Activated CD8-positive, alpha-beta T cell treated with anti-CD3 and anti-CD28 coated beads for 36 hours (primary cell): ENCODE measurements at places on chromosomes 1 and 21.
A peak's percentile ranks its signal among the peaks of the same experiment; 100 is the strongest.

GRCh38 chr1:86478416-86479156, 9.9 kb downstream of the CLCA1 start:
- no peak for DNase-seq

- DNase-seq: no peak
Measured at GRCh38 chr1:164557270-164557669, 1.7 kb upstream of the PBX1 start.

DNA sequence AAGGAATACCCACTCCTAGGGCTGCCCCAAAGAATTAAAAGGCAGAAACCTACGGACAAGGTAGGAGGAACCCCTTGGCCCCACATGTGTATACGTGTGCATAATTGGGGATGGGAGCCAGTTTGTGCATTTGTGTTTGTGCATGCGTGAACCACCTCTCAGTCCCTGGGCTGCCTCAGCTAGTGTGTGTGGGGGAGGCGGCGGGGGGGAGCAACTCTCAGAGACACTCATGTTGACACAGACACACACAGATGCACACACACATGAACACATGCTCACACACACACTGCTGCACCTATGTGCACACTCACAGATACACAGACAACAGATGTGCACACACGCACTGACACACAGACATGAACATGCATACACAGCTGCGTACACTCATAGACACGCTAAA, 5.1 kb downstream of the LDLRAD1 start:
- DNase-seq: no peak

- no peak for DNase-seq
Measured at GRCh38 chr1:243269461-243269801, 13.6 kb downstream of the SDCCAG8 start.

- no peak for DNase-seq
Measured at GRCh38 chr1:211581526-211581925, 2.6 kb upstream of the SLC30A1 start.

GRCh38 chr1:25500694-25501093, 42.7 kb upstream of the LDLRAP1 start:
- DNase-seq: no peak

DNA sequence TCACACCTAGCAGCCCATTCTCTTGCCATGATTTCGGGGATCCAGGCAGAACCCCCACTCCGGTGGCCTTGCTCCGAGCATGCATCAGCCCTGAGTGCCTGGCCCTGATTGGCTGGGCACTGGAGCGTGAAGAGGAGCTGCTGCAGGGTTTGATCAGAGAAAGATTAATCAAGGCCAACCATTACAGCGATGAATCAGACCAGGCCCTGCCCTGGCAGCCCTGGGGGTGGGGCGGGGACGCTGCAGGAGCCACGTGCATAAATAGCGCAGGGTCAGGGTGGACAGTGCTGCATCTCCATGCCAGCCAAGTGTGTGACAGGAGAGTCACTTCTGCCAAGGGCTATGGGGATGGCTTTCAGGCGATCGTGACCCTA, 3.4 kb upstream of the FAM131C start:
- no peak for DNase-seq

DNA sequence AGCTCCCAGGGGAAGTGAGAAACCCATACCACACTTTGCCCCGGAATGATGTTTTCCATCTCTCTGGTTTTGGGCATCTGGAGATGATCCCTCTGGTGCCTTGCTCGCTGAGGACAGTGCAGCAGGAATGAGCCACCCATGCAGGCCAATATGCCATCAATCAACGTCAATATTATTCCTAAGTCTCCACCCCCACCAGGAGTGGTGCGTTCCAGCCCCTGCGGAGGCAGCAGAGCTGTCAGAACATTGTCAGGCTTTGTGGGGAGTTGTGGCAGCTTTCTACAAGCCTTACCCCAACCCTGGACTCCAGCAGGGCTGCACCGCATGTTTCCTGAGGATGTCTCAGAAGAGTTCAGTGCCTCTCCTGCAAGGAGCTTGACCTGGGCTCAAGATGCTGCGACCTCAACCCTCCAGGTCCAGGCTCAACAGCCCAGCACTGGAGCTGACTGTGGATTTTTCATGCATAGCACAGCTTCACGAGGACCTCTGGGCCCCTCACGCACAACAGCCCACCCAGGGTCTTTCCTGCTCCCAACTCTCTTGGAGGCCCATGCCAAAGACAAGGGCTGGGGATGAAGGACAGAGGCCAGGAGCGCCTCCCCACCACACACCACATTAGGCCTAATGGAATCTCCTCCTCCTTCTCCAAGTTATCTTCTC, 67.5 kb downstream of the PSMG1 start:
- no peak for DNase-seq

DNA sequence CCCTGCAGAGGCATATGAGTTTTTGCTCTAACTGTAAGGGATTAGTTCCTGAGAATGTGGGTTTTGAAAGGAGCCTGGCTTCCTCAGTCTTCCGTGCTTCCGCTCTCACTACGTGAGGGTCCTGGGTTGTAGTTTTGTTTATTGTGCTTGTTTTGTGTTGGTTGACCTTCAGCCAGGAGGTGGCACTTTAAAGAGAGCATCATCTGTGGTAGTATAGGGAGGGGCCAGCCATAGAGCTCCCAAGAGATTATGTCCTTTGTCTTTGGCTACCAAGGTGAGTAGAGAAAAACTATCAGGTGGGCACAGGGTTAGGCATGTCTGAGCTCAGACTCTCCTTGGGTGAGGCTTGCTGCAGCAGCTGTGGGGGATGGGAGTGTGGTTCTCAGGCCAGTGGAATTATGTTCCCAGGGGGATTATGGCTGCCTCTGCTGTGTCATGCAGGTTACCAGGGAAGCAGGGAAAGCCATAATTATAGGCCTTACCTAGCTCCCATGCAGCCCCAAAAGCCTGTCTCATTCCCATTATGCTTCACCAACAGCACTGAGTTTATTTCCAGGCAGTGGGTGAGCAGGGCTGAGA, 23.5 kb downstream of the CYP4B1 start:
- DNase-seq: no peak

DNA sequence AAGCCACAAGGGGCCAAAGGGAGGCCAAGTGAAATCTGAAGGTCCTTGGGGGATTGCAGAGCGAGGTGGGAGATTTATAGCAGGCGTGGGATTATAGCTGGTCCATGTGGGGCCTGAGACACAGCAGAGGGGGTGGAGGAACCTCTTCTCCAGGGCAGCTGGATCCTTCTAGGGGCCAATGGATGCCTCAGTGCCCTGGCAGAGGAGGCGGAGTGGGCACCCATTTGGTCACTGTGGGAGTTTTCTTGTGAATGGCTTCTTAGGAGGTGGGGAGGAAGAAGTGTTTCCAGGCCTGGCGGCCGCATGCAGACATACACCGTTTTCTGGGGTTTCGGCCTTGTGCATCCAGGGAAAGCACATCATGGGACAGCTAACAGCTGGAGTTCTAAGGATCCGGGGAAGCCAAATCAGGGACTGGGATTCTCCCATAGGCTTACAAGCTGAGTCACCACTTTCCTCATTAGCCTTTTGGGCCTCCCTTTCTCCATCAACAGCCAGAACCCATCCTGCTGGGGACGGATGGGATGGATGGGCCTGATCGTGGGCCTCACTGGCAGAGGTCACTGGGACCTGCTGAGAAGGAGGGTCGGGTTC, 76.5 kb downstream of the RHOU start:
- no peak for DNase-seq

DNA sequence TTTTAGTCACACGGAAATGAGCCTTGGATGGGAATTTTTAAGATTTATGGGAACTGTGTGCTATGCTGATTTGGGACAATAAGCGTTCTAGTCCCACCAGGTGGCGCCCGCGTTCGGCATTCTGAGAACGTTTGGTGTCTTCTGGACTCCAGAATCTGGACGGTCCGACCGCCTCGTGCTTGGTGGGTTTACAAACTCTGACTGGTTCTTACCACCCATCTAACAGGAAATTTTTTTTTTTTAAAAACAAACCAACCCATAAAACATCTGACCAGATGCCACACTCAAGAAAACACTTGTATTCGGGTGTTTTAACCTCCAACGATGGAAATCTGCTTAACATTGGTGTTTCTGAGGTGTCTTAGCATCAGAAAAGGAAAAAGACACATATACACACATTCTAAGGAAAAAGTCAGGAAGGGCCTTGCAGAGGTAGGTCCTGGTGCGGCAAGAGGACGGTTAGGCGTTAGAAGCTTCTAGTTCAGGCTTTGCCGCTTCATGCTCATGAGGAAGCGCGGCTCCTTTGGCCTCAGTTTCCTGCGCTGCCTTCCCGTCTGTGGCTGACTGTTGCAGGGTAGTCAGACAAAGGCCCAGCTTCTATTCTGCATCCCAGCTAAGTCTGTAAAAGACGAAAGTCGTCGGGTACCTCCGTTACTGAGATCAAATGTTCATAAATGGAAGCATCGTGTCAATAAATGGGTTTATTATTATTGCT, 814 bp upstream of the DYRK3 start:
- DNase-seq: peak; percentile 91

DNA sequence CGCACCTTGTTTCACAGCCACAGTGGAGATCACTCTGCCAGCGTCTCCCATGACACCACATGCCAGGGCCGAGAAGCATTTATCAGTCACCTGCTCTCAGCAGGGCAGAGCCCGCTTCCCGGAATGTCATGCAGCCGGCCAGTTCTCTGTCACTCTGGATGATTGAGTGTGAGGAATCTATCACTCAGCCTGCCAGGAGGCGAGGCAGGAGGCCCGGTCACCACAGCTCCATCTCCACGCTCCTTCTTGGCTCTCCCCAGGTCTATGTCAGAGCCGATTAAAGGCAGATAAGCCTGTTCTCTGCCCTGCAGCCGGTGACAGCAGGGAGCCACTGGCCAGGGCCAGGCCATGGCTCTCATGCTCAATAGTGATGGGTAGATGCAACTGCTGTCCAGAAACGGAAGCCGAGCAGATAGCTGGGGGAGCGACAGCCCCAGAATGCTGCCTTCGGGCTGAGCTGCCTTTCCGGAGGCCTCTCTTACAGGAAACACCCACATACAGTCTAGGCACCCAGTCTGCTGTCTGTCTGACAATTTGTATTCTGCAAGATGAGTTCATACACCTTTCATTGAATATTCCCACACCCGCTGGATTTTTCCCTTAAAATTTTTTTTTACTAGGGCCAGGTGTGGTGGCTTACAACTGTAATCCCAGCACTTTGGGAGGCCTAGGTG, 64.1 kb downstream of the ACTL8 start:
- DNase-seq: no peak

- peak; percentile 77 for DNase-seq
Measured at GRCh38 chr1:156488566-156489165, 11.9 kb downstream of the MEF2D start.

DNA sequence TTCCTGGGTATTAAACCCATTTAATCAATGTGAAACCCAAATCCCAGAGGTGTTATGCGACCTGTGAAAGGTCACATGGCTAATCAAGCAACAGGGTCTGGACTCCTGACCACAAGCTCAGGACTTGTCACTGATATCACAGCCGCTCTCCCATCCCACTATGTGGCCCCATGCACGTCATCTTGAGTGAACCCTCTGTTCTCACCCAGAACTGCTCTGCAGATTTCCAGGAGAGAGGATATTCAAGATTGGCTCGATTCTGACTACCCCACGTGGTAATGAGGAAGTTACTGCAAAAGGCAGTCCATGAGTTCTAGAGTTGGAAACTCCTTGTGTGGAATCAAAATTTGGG, 173.5 kb upstream of the ETV3 start:
- no peak for DNase-seq

DNA sequence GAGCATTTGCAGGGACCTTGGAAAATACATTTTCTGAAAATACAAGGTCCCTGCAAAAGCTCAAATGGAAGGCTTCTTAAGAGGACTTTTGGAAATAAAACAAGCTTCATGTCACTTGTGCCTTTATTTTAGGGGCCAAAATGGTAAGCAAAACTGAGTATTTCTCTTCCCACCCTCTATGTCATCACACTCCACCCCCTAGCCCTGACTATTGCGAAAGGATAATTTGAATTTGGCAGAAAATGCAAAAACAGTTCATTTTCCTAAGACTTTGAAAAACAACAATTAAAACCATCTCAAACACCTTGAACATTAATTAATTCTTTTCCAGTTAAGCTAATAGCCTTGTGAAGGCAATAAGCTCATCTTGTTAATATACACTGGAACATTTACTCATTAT, 201.7 kb downstream of the TM2D1 start:
- no peak for DNase-seq

- DNase-seq: no peak
Measured at GRCh38 chr1:166322470-166322869, 155.7 kb upstream of the FAM78B start.
